ENCODE measurements at places on chromosomes 3 and 15. TPM values are rescaled to one million over a fixed set of nuclear protein-coding genes. Genes with fewer than 3 reads are reported as not detected.

DNA sequence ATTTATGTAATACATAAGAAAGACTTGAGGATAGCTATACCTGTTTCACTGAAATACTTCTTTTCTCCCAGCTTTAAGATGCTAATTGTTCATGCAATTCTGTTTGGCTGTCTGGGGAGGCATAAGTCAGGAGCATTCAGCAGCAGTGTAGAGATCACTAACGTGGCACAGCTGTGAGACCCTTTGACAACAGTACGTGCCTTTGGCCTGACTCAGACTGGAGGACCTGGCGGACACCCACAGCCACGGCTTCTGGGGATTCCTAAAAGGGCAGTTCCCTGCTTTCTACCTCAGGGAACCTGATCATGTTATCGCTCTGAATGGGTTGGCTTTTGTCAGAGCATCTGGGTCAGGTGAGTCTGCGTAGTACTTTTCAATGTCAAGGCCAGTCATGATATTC, 295.0 kb upstream of the ICE2 start:
- no peak overlapping the region for H3K4me3 ChIP-seq
- H3K27ac ChIP-seq = no peak overlapping the region
- H3K4me1 ChIP-seq = peaks cover 3% of the 10 kb centered on the region
- DNase-seq = peak; percentile 44

DNA sequence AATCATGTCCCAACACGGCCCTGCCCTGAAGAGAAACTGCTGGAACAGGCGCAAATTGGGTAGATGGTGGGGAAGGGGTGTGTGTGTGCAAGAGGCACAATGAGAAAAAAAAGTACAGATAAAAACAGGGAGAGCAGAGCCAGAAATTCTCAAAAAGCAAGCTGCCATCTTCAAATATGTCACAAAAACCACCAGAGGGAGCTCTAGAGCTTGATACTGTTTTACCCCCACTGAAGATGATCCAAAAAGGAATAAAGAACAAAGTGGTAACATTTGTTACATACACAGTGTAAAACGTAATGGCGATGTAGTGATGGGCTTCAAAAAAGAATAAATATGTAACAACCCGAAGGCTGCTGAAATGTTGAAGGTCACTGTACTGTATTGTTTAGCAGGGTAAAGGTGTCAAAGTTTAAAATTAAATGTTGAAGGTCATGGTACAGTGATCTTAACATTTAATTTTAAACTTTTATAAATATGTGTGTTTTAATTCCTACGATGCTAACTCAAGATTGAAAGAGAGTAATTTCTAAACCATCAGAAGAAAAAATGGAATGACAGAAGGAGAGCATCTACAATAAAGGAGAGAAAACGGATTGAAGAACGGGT, 6.0 kb downstream of the SNRPA1 start:
- H3K36me3 ChIP-seq = peaks cover 31% of the 10 kb centered on the region
- H3K27ac ChIP-seq = peak overlapping the region; percentile 4
- no peak for DNase-seq
- H3K4me3 ChIP-seq = no peak overlapping the region
- H3K4me1 ChIP-seq = peaks cover 25% of the 10 kb centered on the region

Gene PEX5L
- not detected for total RNA-seq

GRCh38 chr3:186483611-186484340, 60.4 kb downstream of the CRYGS start:
- no peak overlapping the region for H3K27ac ChIP-seq
- no peaks in the 10 kb centered on the region for H3K36me3 ChIP-seq
- peaks cover 35% of the 10 kb centered on the region for H3K27me3 ChIP-seq
- no peak for DNase-seq
- no peaks in the 10 kb centered on the region for H3K4me1 ChIP-seq

Gene CPNE9
- not detected for total RNA-seq

DNA sequence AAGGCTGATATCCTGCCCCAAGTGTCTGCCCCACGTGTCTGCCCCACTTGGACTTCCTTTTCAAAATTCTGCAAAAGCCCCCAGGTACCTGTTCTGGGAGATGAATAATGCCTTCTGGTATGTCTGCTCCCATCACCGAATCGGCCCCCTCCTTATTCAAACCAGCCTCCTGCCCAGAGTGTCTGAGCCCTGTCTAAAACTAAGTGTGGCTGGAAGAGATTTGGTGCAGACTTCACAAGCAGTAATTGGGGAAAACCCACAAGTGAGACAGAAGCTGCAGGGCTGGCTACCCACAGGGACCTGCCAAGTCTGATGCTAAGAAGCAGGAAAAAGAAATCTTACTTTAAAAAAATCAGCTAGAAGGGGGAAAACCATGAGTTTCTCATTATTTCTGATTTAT, 85.1 kb downstream of the DUT start:
- no peak overlapping the region for H3K4me3 ChIP-seq
- no peak for DNase-seq
- peaks cover 67% of the 10 kb centered on the region for H3K4me1 ChIP-seq
- H3K27me3 ChIP-seq = no peaks in the 10 kb centered on the region
- H3K27ac ChIP-seq = peak overlapping the region; percentile 32

Gene CSK
- total RNA-seq = 56.0 TPM

GRCh38 chr15:65249641-65250040, 37.0 kb downstream of the PARP16 start:
- H3K36me3 ChIP-seq = peaks cover 8% of the 10 kb centered on the region
- H3K27ac ChIP-seq = no peak overlapping the region
- no peaks in the 10 kb centered on the region for H3K27me3 ChIP-seq
- DNase-seq = no peak
- peaks cover 6% of the 10 kb centered on the region for H3K4me1 ChIP-seq

Gene ABTB1
- total RNA-seq = 73.4 TPM

Gene UROC1
- total RNA-seq = not detected

DNA sequence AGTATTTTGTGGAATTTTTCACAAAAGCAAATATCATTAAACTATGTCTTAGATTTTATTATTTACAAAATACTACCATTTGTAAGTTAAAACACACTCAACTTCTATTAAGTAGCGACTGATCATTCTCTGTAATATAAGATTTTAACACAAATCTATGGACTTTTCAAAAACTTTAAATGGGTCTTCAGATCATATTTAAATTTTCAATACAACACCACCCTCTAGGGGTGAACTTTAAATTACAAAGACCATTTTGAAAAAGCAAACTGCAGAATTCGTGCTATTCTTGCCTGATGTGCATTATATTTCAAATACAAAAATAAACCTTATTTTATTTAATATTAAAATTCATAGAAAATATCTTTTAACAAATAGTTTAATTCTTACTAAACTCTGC, 8.2 kb upstream of the VGLL4 start:
- H3K4me3 ChIP-seq = no peak overlapping the region
- DNase-seq = no peak
- no peak overlapping the region for H3K27ac ChIP-seq
- no peaks in the 10 kb centered on the region for H3K36me3 ChIP-seq
- H3K4me1 ChIP-seq = peaks cover 31% of the 10 kb centered on the region
- H3K27me3 ChIP-seq = no peaks in the 10 kb centered on the region

Gene KLHL24
- total RNA-seq = 101 TPM

Gene ZIC1
- total RNA-seq = 89.9 TPM

Gene GPR87
- not detected for total RNA-seq

Gene BFSP2
- total RNA-seq = not detected

DNA sequence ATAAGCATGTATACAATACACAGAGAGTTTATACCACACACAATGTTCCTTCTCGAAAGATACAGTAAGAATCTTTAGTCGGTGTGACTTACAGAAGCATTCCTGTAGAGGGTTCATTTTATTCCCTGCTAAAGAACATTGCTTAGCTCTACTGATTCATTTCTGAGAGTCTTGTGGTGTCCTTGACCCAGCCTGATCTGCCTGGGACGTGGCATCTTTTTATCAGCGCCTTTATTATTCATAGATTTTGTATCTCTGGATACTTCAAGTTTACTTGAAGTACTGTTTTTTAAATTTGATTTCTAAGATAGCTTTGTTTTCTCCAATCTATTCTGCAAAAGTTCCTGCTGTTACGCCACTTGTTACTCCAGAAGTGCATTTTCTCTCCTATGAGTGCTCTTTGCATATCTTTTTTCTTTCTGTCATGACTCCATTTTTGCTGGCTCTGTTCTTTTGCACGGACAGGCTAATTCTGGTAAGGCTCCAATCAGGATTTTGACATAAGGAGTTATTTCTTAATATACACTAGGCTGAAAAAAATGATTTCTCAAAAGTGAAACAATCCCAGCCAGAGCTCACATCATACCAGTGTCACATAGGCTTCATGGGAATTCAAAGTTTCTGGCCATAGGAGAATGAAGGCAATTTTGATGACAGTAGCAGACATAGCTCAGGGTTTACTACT, 114.5 kb upstream of the TNIK start:
- H3K4me1 ChIP-seq = no peaks in the 10 kb centered on the region
- DNase-seq = no peak
- peaks cover 1% of the 10 kb centered on the region for H3K36me3 ChIP-seq
- H3K27me3 ChIP-seq = no peaks in the 10 kb centered on the region
- H3K27ac ChIP-seq = no peak overlapping the region

- H3K36me3 ChIP-seq = no peaks in the 10 kb centered on the region
- no peak overlapping the region for H3K27ac ChIP-seq
- DNase-seq = no peak
- no peak overlapping the region for H3K4me3 ChIP-seq
- peaks cover 8% of the 10 kb centered on the region for H3K4me1 ChIP-seq
Observed at GRCh38 chr3:178146406-178146831, 389.8 kb upstream of the KCNMB2 start.

- no peaks in the 10 kb centered on the region for H3K4me1 ChIP-seq
- no peak overlapping the region for H3K4me3 ChIP-seq
- no peaks in the 10 kb centered on the region for H3K36me3 ChIP-seq
Observed at GRCh38 chr3:97579365-97579764, 185.2 kb upstream of the ARL6 start.

- H3K36me3 ChIP-seq = no peaks in the 10 kb centered on the region
- peak; percentile 91 for DNase-seq
- peak within 1 kb of the TSS; percentile 81 for H3K4me3 ChIP-seq
- peaks cover 14% of the 10 kb centered on the region for H3K4me1 ChIP-seq
- H3K27ac ChIP-seq = peak within 1 kb of the TSS; percentile 52
Observed at GRCh38 chr3:112086076-112086854, at the start of gene C3orf52. Gene C3orf52, plus strand, starts transcription at chr3:112086389. Its CDS starts 19 bp downstream, at chr3:112086408.

- no peak overlapping the region for H3K4me3 ChIP-seq
- peak; percentile 83 for DNase-seq
- no peak overlapping the region for H3K27ac ChIP-seq
- no peaks in the 10 kb centered on the region for H3K4me1 ChIP-seq
- no peaks in the 10 kb centered on the region for H3K27me3 ChIP-seq
Observed at GRCh38 chr3:44411031-44411645, 66.3 kb downstream of the ZNF445 start.

Gene TJP1
- 119 TPM for total RNA-seq

- no peaks in the 10 kb centered on the region for H3K27me3 ChIP-seq
- no peak for DNase-seq
- H3K4me1 ChIP-seq = no peaks in the 10 kb centered on the region
- no peaks in the 10 kb centered on the region for H3K36me3 ChIP-seq
Observed at GRCh38 chr15:41866263-41866703, 27.6 kb downstream of the SPTBN5 start.

DNA sequence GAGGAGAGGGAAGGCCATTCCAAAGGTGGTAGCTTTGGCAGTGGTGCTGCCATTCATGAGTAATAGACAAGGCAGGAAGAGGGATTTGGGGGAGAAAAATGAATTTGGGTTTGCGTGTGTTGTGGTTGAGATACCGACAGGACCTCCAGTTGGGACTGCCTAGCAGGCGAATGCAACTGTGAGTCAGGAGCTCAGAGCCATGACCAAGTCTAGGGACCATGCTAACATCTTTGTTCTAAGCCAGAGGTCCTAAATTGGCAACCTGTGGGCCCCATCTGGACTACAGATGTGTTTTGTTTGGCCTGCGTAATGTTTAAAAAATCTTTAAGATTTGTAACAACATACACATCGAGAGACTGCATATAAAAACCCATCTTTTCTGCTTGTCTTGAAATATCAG, 61.6 kb downstream of the SAMMSON start:
- H3K4me1 ChIP-seq = peaks cover 2% of the 10 kb centered on the region
- peaks cover 3% of the 10 kb centered on the region for H3K27me3 ChIP-seq
- no peak overlapping the region for H3K4me3 ChIP-seq
- DNase-seq = no peak
- H3K36me3 ChIP-seq = no peaks in the 10 kb centered on the region

GRCh38 chr15:59453474-59454215, 15.7 kb downstream of the FAM81A start:
- no peak overlapping the region for H3K4me3 ChIP-seq
- H3K27ac ChIP-seq = no peak overlapping the region
- peaks cover 34% of the 10 kb centered on the region for H3K27me3 ChIP-seq

DNA sequence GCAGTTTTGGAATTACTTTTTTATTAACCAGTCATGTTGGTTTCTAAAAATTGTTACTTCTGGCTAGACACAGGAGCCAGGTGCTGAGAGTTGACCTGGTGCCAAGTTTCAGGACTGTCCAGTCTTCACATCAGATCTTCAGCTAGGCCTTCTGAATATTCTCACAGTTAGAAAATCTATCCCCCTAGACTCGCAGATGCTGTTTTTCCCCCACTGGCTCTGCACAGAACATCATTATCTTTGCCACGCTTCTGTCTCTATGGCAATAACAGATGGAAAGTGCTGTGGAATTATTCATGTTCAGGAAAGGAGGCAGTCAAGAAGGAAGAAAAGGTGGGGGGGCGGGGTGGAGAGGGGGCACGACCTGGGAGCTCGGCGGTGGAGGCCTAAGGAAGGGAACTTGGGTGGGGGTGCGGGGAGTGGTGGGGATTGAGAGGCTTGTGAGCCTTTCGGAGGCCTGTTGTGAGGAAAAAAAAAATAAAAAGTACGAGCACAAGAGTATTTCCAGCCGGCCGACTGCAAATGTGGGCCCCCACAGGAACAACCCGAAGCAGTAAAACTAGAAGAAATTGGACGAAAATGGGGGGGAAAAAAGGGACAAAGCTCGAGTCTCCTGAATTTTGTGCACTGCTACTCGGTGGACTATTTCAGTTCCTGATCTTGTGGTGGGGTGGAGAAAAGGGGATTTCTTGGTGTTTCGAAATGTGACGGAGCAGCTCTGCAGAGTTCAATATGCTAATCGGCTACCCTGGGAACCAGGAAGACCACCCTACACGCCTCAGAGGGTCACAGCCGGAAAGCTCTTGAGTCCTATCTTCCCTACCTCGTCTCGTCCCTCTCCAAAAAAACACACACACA, 1.5 kb upstream of the SKIL start:
- no peaks in the 10 kb centered on the region for H3K27me3 ChIP-seq
- H3K27ac ChIP-seq = peak overlapping the region; percentile 96
- no peak for DNase-seq
- peaks cover 13% of the 10 kb centered on the region for H3K36me3 ChIP-seq
- peak overlapping the region; percentile 70 for H3K4me3 ChIP-seq
